ENCODE measurements at places on chromosomes 3 and 15. TPM values are rescaled to one million over a fixed set of nuclear protein-coding genes. Genes with fewer than 3 reads are reported as not detected.

Gene TRPC1
- 2.4 TPM for total RNA-seq

Gene INSYN1
- not detected for total RNA-seq

Gene STRIT1
- total RNA-seq, result not detected

Gene KNL1
- 20.9 TPM for total RNA-seq

Gene ADGRG7
- 21.2 TPM for total RNA-seq

DNA sequence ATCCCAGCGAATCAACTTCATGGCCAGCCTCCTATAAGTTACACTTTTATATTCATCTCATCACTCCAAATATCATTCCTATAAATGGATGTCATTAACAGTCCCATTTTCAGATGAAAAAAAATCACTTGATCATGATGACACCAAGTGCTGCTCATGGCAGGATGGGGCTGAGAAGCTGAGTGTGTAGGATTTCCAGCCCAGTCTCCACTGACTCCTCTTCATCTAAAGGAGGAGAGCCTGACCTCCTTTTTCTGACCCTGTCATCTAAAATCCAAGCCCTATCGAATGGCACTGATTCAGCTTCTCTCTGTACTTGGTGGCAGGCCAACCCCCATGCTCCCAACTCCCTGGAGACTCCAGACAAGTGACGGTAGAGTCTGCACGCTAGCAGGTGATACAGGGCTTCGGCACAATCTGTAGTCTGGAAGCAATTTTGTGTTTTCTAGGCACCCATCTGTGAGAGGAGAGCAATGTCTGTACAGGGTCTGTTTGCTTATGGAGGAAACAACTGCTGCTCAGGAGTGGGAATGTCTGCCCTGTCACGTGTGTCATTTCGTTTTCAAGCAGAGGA, 103.2 kb downstream of the EPHB1 start:
- DNase-seq, result no peak

DNA sequence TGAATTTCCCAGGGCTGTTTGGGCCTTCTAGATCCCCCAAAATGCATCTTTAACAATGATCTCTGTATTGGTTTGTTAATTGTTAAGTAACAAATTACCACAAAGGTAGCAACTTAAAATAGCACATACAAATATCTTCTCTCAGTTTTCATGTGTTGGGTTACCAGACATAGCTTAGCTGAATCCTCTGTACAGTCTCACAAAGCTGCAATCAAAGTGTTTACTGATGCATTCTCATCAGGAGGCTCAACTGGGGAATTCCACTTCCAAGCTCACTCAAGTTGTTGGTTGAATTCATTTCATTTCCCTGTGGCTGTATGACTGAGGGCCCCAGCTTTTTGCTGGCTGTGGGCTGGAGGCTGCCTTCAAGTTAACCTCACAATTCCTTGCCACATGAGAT, 297.6 kb downstream of the RPLP1 start:
- no peak for DNase-seq

DNA sequence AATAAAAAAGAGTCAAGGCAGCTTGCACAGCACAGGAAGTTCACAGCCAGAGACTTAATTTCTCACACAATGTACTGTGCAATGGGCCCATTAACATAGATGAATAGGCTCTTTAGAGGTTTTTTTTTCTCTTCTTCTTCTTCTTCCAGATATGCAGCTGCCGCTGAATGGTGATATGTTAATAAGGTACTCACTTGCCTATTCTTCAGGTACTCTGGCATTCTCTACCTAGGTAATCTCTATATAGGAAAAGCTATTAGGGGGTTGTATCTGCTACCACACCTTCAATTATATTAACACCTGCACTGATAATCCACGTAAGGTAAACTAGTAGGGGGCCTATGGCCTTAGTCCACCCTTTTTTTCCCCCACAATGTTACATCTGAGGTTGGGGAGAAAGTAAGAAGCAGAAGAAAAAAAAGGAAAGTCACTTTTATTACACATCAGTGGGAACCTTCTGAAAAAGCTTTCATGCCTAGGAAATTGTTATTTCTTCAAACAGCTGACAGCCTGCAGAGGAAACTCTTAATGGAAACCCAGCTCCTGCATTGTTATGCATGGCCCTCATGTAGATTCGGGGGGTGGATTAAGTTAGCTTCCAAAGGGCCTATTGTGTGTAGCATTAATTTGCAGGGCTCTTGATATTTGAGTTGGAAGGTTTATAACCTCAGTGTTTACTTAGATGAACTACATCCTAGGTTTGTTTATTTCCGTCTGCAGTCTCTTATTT, 525.5 kb downstream of the ZIC1 start:
- no peak for DNase-seq

DNA sequence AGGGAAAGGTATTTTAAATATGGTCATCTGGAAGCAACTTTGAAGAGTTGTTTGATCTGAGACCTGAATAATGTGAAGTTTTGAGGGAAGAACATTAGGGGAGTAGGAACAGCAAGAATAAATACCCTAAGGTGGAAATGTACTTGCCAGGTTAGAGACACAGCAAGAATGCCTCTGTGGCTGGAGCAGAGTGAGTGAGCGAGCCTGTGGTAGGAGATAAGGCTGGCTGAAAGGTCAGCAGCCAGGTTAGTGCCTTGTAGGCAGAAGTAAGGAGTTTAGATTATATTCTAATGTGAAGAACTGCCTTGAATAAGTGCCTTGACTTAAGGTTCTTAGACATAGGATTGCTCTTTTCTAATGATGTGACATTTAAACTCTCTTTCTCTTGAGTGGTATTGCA, 18.3 kb downstream of the LRRC49 start:
- no peak for DNase-seq

- no peak for DNase-seq
Observed at GRCh38 chr3:51340013-51340829, 44.9 kb upstream of the MANF start.

GRCh38 chr15:93324186-93324975, 235.4 kb upstream of the RGMA start:
- no peak for DNase-seq

DNA sequence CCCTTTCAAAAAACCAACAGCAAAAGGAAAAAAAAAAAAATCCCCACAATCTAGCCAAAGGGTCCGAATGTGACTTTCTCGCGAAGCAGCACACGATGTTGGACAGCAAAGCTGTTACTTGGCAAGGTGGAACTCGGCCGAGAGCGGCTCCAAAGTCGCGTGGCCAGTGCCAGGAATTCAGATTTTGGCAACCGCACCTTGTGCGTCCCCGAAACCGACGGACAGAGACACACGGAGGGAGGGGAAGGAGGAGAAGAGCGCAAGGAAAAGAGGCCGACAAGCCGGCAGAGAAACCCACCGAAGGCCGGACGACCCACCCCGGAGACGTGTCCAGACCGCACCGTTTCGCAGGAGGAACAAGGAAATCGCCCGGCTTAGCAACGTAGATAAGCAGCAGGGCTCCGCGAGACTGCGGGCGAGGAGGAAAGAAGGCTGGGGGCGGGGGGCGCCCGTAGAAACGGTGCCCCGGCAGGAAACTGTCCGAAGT, 517.3 kb downstream of the MECOM start:
- DNase-seq, result peak; percentile 15

DNA sequence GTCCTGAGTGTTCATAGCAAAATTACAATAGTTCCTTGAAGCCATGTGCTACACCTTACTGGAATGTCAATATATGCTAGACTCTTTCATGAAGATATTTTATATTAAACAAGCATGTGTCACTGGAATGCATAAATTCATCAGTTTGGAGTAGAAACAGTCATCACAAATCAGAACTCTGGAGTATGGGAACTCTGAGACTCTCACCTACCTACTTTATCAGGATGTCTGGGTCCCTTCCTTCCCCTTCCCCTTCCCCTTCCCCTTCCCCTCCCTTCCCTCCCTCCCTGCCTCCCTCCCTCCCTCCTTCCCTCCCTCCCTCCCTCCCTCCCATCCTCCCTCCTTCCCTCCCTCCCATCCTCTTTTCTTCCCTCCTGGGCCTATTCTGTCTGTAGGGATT, 144.7 kb upstream of the PEX5L start:
- DNase-seq, result no peak

- peak; percentile 78 for DNase-seq
Observed at GRCh38 chr3:42096796-42097565, 5.8 kb downstream of the TRAK1 start.

DNA sequence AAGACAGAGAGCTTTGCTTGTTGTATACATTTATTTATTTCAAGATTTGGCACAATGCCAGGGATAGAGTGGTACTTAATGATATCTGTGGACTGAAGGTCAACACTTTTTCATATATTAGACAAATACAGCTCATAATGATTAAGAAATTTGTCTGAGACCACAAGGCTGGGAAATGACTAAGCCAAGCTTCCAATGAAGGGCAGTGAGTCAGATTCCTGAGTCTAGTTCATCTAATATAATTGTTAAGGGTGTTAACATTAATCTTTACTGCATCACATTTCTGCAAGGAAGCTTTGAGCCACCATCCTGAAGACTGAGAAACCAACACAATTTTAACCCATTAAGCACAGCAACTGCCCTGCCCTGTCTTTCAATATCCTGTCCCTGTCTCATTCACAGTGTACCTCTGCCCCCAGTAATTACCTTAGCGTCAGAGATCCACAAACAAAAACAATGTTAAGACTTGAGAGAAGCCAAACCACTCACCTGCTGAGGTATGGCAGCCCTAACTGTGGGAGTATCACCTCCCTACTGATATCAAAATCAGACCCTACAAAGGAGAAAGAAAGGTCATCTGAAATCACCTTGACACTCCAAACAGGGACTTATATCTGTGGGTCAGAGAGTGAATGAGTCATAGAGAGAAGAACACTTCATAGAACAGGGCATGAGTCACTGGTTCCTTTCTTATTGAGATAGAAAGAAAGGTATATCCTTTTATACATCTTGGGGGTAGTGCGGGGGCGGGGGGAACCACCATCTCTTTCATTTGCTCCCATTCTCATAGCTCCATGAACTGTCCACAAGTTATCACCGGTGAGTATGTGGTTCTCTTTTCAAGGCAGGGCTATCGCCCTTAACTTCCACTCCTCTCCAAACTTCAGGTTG, 74.7 kb downstream of the MAGI1 start:
- peak; percentile 91 for DNase-seq

DNA sequence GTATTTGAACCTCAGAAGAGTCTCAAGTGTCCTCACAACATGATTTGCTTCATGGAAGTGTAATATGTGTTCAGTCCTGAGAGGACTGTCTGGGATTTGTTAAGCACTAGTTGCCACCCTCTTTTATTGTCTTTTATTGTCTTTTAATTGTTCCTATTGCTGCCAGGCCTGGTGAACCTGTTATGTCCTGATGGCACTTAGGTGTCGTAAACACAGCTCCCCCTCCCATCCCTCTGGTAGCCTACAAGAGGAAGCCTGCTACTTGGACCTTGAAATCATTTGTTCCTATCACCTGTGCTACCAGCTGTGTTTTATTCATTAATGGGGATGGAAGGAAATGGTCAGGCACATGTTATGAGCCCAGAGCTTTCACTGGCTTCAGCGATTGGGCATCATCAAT, 19.3 kb downstream of the CCNB2 start:
- DNase-seq, result no peak

DNA sequence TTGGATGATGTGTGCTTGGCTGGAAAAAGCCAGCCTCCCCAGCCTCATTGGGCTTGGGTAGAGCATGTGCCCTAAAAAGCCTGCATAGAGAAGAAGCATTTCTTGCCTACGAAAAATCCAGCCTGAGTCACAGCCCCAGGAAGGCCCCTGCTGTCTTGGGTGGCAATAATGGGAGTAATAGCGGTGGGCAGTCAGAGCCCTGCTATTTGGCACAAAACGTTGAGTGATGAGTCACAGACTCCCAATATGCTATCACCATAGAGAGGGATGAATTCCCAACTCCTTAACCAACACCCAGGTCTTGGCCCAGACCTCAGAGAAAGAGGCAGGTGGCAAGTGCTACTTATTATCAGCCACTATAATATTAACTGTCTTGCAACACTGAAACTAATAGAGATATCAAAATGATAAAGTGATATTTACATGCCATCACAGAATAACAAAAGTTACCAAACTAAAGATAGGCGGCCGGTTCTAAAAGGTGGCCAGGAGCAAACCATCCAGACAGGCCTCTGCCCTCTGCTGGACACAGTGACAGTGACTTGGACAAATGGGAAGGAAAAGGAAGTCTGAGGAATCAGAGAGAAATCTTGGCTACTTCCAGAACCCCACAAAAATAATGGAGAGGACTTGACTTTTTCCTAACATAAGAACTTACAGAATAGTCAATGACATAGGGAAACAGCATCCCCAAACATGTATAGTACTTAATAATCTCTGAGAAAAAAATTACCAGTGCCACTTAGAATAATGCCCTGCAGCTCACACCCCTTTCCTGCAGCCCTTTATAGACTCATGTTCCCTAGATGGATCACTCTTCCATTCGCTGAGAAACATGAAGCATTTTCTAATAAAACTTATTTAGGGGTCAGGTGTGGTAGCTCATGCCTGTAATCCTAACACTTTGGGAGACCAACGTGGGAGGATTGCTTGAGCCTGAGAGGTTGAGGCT, 51.9 kb upstream of the MUC13 start:
- no peak for DNase-seq

- DNase-seq, result no peak
Observed at GRCh38 chr3:12815078-12815477, 18.6 kb downstream of the CAND2 start.

All from activated CD8-positive, alpha-beta T cell treated with anti-CD3 and anti-CD28 coated beads for 36 hours (primary cell).